Iris pigment epithelial cell (primary cell): ENCODE measurements at places on chromosomes 6 and 20.

DNA sequence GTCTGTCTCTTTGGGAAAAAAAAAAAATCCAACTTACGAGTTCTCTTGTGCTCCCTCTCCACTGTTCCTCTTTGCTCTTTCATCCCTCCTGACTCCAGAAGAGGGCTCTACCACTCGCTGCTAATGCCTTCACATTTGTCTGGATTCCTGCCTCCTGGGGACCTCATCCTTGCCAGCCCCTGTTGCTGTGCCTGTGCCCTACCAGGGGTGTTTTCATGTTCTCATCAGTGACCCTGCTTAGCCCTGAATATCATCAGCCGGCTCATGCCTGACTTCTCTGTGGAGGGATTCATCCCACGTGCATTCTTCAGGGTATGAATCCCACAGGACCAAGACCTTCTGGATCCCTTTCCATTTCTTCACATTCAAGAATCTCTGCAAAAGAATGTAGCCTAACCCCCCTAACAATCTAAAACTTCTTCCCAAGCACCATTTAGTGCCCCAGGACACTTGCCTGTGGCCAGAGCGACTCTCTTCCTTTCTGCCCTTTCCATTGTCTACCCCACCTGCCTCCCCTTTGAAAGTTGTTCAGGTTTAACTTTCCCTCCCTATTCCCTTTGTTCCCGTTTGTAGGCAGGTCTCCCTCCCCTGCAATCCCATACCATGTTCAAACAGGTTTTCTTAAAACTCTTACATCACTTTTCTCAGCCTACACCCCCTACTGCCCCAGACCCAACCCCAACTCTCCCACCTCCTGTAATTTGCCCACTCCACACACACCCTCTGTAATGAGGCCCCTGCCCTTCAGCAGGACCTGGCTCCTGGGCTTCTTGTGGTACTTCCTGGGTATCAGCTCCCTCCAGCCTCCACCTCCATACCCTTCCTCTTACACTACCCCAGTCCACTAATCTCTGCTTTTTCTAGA is 50.2 kb downstream of the RREB1 start:
- DNase-seq = no peak

DNA sequence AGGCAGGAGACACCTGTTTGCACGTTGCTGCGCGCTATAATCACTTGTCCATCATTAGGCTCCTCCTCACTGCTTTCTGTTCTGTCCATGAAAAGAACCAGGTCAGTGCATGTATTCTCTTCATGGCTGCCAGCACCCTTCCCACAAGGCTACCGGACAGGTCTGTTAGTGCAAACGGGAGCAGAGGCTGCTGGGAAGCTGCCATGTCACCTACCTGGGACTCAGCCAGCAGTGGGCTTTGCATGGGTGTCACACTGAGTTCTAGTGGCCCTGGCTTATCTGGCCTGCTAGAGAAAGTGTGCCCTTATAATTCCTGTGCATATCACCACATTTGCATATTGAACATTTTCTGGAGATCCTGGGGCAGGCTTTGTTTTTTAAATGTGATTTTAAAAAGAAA is 24.8 kb downstream of the LYRM2 start:
- DNase-seq = no peak

GRCh38 chr6:38212579-38212978 is 393.1 kb downstream of the ZFAND3 start:
- DNase-seq = peak; percentile 48

DNA sequence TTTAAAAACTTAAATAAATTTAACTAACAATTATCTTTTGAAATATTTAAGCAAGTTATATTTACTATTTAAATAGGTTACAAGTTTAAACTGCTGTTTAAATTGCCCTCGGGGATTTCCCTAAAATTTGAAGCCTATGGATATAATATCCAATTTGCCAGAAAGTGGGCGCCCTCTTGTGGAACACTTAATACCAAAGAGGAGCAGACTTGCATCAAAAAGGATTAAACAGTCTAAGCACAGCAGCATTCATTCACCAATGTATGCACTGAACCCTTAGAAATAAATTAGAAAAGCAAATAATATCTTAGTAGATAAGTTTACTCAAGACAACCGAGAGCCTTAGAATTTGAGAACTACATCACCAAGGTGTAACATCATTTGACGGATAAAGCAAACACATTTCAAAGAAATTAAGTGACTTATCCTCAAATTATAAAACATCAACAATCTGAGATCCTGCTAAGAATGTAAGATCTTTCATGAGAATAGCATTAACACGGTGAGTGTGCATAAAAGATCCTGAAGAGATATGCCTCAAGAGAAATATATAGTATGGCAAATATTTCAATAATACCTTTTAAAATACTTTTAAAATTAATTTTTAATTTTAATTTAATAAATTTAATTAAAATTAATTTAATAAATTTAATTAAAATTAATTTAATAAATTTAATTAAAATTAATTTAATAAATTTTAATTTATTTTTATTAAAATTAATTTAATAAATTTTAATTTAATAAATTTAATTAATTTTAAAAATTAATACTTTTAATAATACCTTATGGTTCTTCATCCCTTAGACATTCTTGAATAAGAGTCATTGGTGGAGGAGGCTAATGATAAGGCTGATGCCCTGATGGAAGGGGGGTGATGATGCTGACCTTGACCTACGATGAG is 11.5 kb upstream of the MEP1A start:
- peak; percentile 65 for DNase-seq

- DNase-seq = no peak
Measured at GRCh38 chr6:17066610-17067009, 35.2 kb upstream of the STMND1 start.

GRCh38 chr20:753136-753535 is 15.2 kb downstream of the SLC52A3 start:
- DNase-seq = no peak

- DNase-seq = no peak
Measured at GRCh38 chr6:33764036-33764435, 17.3 kb upstream of the IP6K3 start.

DNA sequence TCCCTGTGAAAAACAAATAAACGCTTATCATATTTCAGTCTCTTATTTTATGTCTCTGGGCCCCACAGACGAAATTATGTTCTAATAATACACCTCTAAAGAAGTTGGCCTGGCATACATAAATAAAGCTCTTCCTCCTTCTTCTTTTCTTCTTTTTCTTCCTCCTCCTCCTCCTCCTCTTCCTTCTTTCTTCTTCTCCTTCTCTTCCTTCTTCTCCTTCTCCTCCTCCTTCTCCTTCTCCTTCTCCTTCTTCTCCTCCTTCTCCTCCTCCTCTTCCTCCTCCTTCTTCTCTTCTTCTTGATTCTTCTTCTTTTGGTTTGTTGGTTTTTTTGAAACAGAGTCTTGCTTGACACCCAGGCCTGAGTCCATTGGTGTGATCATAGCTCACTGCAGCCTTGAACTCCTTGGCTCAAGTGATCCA is 41.8 kb upstream of the PTPN1 start:
- DNase-seq = no peak

- DNase-seq = peak; percentile 61
Measured at GRCh38 chr6:45076217-45076930, 251.8 kb upstream of the RUNX2 start.

- DNase-seq = no peak
Measured at GRCh38 chr20:12083269-12083668, 165.6 kb downstream of the BTBD3 start.

DNA sequence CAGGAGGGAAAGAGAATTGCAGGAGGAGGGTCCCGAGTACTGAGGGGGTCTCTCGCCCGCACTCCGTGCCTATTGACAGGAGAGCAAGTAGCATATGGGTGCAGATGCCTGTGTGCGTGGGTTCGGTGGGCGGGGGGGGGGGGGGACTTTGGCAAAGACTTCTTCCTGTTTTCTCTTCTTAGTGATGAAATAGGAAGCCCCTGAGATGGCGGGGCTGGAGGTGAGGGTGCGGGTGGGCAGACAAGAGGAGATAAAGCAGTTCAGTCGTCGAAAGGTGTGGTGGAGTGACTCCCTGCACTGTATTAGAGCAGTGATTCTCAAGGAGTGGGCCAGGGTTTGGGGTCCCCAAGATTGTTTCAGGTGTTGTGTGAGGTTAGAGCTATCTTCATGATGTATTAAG is 3.7 kb downstream of the NAA20 start:
- no peak for DNase-seq

- DNase-seq = no peak
Measured at GRCh38 chr6:166379800-166380199, 2.9 kb downstream of the MPC1 start.

- DNase-seq = no peak
Measured at GRCh38 chr6:160226118-160226591, 32.5 kb downstream of the SLC22A2 start.

GRCh38 chr20:33444797-33445560 is 1.4 kb upstream of the SNTA1 start:
- no peak for DNase-seq

DNA sequence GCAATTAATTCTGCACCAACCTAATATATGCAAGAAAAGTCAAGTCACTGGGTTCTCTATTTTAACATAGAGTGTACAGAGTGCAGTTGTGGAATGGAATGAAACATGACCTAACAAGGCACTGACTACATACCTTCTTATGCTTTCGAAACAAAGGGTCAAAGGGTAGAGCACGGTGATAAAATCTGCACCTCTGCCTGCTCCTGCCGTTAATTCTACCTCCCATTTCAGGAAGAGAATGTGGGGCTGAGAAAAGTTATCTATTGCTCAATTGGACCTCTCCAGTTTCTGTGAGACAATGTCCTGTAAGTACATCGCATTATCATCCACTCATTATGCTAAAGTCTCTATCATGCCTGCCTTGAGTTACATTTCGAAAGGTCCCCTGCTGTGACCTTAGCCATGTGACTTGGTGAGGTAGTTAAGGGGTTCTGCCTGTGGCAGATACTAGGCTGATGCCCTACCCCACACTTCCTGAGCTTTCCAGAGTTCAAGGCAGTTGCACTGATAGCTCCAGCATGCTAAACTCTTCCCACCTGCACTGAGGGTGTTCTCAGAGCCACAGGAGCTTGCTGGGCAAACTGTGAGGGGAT is 14.0 kb upstream of the MOCS1 start:
- DNase-seq = no peak

- DNase-seq = no peak
Measured at GRCh38 chr6:126955621-126956020, 162.8 kb upstream of the RSPO3 start.

GRCh38 chr20:41219824-41220223 is 82.5 kb downstream of the PLCG1 start:
- DNase-seq = no peak

- no peak for DNase-seq
Measured at GRCh38 chr6:111031151-111031550, 49.3 kb downstream of the RPF2 start.

- DNase-seq = no peak
Measured at GRCh38 chr20:49372095-49372734, 94.4 kb upstream of the ZNFX1 start.

- peak; percentile 58 for DNase-seq
Measured at GRCh38 chr6:33419580-33420490, at the start of gene SYNGAP1. Gene SYNGAP1, plus strand, starts transcription at chr6:33420065. Its CDS starts 200 bp downstream, at chr6:33420265.

GRCh38 chr20:53842301-53843099 is 227.9 kb downstream of the BCAS1 start:
- DNase-seq = no peak

GRCh38 chr20:49446808-49447207 is 35.7 kb downstream of the KCNB1 start:
- no peak for DNase-seq

DNA sequence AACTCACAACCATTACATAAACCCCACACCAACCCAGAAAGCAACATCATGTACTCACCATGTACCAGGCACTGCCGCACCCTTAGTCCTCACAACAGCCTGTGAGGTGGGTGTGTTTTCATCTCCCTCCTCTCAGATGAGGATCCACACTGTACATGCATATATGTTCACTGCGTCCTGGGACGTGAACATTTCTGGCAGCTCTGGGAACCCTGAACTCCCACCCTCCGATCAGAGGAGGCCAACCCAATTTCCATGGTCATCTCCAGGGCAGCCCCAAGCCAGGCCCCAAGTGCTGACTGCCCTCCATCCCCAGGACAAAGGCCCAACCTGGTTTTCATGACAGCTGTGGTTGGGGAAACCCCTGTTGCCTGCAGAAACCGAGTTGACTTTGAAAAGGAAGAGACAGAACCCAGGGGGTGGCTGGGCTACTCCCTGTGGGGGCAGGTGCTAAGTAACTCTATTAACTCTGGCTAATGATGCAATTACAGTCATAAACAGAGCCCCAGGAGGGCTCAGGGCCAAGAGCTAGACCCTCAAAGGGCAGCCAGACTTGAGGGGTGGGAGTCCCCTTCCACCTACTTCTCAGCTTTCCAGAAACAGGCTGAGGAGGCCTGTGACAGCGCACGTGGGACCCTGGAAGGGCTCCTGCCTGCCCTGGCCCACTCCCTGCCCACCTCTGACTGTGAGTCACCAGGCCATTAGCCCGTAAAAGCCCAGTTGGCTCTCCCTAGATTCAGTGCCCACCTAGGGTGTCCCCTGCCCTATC is 2.6 kb downstream of the TFEB start:
- peak; percentile 48 for DNase-seq

DNA sequence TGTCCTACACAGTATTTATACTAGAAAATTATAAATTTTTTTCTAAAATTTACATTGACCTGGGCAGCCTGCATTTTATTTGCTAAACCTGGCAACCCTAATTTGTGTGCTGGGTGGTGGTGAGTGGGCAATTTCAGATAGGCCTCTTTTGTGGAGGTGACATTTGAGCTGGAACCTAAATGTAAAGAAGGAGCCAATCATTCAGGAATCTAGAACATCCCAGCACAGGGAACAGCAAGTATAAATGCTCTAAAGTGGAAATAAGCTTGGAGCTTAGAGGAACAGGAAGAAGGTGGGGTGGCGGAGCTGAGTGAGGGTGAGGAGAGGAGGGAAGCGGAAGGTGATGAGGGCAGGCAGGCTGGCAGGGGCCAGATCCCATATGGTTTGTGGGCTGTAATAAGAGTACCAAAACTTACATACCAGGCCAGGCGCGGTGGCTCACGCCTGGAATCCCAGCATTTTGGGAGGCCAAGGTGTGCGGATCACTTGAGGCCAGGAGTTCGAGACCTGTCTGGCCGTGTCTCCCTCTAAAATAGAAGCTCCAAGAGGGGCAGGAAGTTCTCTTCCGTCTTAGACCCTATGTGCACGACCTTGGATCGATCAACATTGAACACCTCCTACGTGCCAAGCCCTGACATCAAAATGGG is 549 bp upstream of the CSE1L start:
- no peak for DNase-seq

- no peak for DNase-seq
Measured at GRCh38 chr6:45031601-45032000, 296.5 kb upstream of the RUNX2 start.

DNA sequence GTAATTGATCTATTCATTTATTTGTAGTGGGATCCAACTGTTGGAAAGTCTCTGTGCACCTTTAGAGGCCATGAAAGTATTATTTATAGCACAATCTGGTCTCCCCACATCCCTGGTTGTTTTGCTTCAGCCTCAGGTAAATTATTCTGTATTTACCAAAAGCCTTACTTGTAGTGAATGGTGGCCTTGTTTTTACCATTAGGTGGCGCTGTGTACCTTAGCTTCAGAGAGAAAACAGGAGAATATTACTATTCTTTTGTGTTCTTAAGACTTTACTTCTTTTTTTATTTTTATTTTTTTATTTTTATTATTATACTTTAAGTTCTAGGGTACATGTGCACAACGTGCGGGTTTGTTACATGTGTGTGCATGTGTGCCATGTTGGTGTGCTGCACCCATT is 23.7 kb downstream of the PEX7 start:
- peak; percentile 74 for DNase-seq
